ENCODE measurements at places on chromosomes 12 and 14. TPM values are rescaled to one million over a fixed set of nuclear protein-coding genes. Genes with fewer than 3 reads are reported as not detected.

GRCh38 chr14:64610049-64610746, 60.4 kb downstream of the PPP1R36 start:
- no peaks in the 10 kb centered on the region for H3K36me3 ChIP-seq
- H3K27me3 ChIP-seq, result peaks cover 11% of the 10 kb centered on the region
- no peak overlapping the region for H3K4me3 ChIP-seq
- H3K4me1 ChIP-seq, result peaks cover 15% of the 10 kb centered on the region
- no peak for DNase-seq
- H3K27ac ChIP-seq, result no peak overlapping the region

- H3K4me3 ChIP-seq, result no peak overlapping the region
- no peaks in the 10 kb centered on the region for H3K36me3 ChIP-seq
- peaks cover 9% of the 10 kb centered on the region for H3K4me1 ChIP-seq
- H3K27ac ChIP-seq, result no peak overlapping the region
- DNase-seq, result no peak
Observed at GRCh38 chr14:98953551-98954348, 318.2 kb downstream of the BCL11B start.

DNA sequence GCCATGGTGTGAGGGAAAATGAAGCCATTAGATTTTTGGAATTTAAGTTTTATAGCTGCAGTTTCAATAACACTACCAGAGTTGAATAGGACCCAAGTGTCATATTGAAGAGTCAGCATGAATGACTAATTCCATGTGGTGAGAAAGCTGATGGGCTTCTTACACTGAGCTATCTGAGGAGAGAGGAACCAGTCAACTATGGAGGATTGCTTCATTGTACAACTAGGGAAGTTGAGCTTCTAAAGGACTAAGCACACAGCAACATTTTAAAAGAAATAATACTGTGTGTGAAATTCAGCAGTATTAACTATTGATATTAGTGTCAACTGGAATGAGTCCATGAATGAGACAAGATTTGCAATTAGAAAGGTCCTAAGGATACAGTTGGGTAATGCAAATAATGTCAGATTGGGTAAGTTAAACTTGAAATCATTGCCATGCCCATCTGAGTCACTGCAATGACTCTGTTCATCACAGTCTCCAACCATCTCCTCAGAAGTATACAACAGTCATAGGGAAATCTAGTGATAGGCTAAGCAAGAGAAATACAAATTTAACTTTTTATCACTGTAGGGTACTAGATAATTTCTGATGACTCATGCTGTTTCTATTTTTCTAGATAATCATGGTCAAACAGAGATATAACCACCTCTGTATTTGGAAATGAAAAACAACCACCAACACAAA, 394.2 kb downstream of the FSCB start:
- no peaks in the 10 kb centered on the region for H3K36me3 ChIP-seq
- no peaks in the 10 kb centered on the region for H3K4me1 ChIP-seq
- no peak overlapping the region for H3K4me3 ChIP-seq
- H3K27me3 ChIP-seq, result no peaks in the 10 kb centered on the region

- no peak for DNase-seq
- no peaks in the 10 kb centered on the region for H3K27me3 ChIP-seq
- H3K36me3 ChIP-seq, result peaks cover 8% of the 10 kb centered on the region
- peaks cover 17% of the 10 kb centered on the region for H3K4me1 ChIP-seq
- no peak overlapping the region for H3K27ac ChIP-seq
Observed at GRCh38 chr12:56150563-56150962, 1.8 kb upstream of the MYL6B start.

GRCh38 chr14:104845834-104846441, 19.1 kb upstream of the CEP170B start:
- peaks cover 54% of the 10 kb centered on the region for H3K27me3 ChIP-seq
- H3K4me3 ChIP-seq, result no peak overlapping the region
- peaks cover 3% of the 10 kb centered on the region for H3K36me3 ChIP-seq
- DNase-seq, result no peak

- no peak overlapping the region for H3K4me3 ChIP-seq
- H3K4me1 ChIP-seq, result peaks cover 32% of the 10 kb centered on the region
- peaks cover 32% of the 10 kb centered on the region for H3K36me3 ChIP-seq
- peak overlapping the region; percentile 92 for H3K27ac ChIP-seq
- no peaks in the 10 kb centered on the region for H3K27me3 ChIP-seq
Observed at GRCh38 chr12:109949089-109949488, 47.1 kb downstream of the GIT2 start.

GRCh38 chr14:50736932-50737419, 68.9 kb upstream of the SAV1 start:
- H3K27me3 ChIP-seq, result no peaks in the 10 kb centered on the region
- peaks cover 4% of the 10 kb centered on the region for H3K36me3 ChIP-seq
- no peak overlapping the region for H3K4me3 ChIP-seq
- DNase-seq, result no peak

GRCh38 chr14:51774209-51774608, 86.2 kb upstream of the GNG2 start:
- no peak for DNase-seq
- no peak overlapping the region for H3K4me3 ChIP-seq
- peaks cover 15% of the 10 kb centered on the region for H3K27me3 ChIP-seq
- H3K36me3 ChIP-seq, result no peaks in the 10 kb centered on the region
- no peak overlapping the region for H3K27ac ChIP-seq
- peaks cover 7% of the 10 kb centered on the region for H3K4me1 ChIP-seq

- peak overlapping the region; percentile 93 for H3K4me3 ChIP-seq
- peaks cover 30% of the 10 kb centered on the region for H3K4me1 ChIP-seq
- no peaks in the 10 kb centered on the region for H3K27me3 ChIP-seq
- peak overlapping the region; percentile 98 for H3K27ac ChIP-seq
Observed at GRCh38 chr14:39265806-39266524, 32.2 kb downstream of the MIA2 start.

GRCh38 chr12:3641428-3642018, 111.4 kb downstream of the CRACR2A start:
- H3K27me3 ChIP-seq, result peaks cover 38% of the 10 kb centered on the region
- no peak overlapping the region for H3K27ac ChIP-seq
- no peak overlapping the region for H3K4me3 ChIP-seq
- DNase-seq, result no peak

DNA sequence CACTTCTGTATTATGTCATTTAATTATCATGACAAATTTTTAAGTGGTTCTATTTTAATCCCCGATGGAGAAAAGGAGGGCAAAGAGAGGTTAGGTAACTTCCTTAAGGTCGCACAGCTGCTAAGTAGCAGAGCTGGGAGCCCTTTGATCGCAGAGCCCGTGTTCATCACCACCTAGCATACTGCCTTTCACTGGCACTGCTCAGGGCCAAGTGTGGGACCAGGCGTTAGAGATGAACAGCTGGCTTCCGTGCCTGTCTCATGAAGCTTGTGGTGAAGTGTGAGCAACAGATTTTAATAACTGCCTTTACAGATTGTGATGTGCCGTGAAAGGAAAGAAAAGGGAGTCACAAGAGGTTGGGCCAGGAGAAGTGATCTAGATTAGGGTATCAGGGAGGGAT, 273.6 kb downstream of the AKAP6 start:
- H3K36me3 ChIP-seq, result no peaks in the 10 kb centered on the region
- peaks cover 1% of the 10 kb centered on the region for H3K4me1 ChIP-seq
- no peak overlapping the region for H3K4me3 ChIP-seq
- DNase-seq, result no peak
- H3K27me3 ChIP-seq, result peaks cover 4% of the 10 kb centered on the region
- H3K27ac ChIP-seq, result no peak overlapping the region

DNA sequence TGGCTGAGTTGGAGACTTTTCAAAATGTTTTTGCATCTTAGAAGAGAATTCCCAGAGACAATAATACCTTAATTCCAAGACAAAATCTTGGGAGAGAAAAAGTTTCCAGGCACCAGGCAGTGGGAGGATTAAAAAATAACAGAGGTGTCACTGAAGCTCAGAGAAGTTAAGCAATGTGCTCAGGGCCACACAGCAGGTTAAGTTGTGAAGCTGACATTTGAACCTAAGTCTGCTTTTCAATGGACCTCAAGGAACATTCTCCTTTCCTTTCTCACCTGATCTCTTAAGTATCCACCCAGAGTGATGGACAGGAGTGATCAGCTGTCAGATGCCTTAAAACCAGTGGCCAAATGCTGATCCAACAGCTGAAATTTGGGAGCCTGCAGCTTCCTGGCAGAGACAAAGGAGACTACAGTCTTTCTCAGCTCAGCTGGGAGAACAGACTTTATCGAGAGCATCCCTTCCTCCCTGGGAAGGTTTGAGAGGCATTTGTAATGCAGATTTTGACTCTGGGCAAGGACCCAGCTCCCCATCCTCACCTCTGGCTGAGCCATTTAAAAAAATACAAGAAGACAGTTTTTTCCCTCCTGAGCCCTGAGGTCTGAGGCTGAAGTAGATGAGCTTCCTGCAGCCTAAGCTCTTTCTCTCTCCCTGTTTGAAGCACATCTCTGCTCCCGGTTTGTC, 174.9 kb upstream of the RPH3A start:
- H3K4me3 ChIP-seq, result no peak overlapping the region
- DNase-seq, result no peak
- H3K36me3 ChIP-seq, result no peaks in the 10 kb centered on the region
- no peak overlapping the region for H3K27ac ChIP-seq
- H3K27me3 ChIP-seq, result peaks cover 36% of the 10 kb centered on the region

The KRT2 gene
- total RNA-seq, result not detected

The SLC5A8 gene
- 0.12 TPM for total RNA-seq

The KLHL33 gene
- total RNA-seq, result 0.04 TPM

The HSPA2 gene
- 2.7 TPM for total RNA-seq

The TAS2R50 gene
- 2.7 TPM for total RNA-seq

Data from progenitor cell of endocrine pancreas (in vitro differentiated cells).